Stimulated activated CD4-positive, alpha-beta T cell treated with anti-CD3 and anti-CD28 coated beads, Interleukin-1b, Interleukin-23, amount 100 ng/mL, for 1 hour (primary cell): ENCODE measurements at places on chromosomes 2 and 18.
A peak's percentile ranks its signal among the peaks of the same experiment; 100 is the strongest.

DNA sequence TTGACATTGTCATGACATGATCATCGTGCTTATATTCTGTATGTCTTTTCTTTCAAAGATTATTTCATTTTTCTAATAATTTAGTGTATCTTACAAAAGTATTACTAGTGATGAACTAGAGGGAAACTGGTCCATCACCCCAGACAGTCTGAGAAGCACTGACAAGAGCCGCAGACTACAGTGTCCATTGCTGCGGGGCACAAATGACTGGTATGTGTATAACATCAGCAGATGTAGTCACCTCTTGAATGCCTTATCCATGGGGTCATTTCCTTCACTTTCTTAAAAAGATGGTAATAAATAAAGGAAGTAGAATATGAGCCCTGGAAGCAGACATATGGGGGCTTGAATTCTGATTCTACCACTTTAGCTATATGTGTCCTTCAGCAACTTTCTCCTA, 29.6 kb downstream of the NEMP2 start:
- no peak for DNase-seq

- no peak for DNase-seq
These were observed 2.7 kb downstream of the KCTD18 start for GRCh38 chr2:200507179-200507578.

DNA sequence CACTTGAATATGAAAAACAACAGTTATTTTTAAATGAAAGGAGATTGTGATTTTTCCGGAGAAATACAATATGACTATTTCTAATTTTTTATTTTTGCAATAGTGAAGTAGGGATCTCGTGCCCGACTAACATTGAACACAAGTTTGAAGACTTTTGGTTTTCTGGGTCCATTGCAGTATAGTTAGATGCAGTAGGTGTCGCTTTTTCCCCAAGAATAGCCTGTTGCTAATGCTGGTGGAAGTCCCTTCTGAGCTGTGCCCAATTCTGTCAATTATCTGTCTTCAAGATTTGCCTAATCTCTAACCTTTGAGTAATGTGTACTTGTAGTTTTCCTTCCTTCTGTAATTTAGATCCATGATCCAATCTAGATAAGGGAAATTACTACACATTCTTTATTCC, 36.5 kb downstream of the SEMA4F start:
- DNase-seq = no peak

DNA sequence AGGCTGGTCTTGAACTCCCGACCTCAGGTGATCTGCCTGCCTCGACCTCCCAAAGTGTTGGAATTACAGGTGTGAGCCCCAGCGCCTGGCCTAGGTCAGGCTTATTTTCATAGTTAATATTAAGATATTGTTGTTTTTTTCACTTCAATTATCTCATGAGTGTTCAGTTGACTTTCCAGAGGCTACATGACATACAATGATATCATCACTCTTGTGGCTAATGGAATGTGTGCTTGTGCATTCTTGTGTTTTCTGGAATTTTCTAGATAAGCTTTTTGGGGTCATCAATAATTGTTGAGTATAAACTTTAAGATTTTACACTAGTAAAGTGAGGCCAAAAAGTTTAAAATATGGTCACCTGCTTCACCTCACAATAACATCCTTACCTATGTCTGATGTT, 180.9 kb downstream of the FIGN start:
- no peak for DNase-seq

- DNase-seq = no peak
These were observed 2.9 kb downstream of the TRIB2 start for GRCh38 chr2:12719400-12720277.

DNA sequence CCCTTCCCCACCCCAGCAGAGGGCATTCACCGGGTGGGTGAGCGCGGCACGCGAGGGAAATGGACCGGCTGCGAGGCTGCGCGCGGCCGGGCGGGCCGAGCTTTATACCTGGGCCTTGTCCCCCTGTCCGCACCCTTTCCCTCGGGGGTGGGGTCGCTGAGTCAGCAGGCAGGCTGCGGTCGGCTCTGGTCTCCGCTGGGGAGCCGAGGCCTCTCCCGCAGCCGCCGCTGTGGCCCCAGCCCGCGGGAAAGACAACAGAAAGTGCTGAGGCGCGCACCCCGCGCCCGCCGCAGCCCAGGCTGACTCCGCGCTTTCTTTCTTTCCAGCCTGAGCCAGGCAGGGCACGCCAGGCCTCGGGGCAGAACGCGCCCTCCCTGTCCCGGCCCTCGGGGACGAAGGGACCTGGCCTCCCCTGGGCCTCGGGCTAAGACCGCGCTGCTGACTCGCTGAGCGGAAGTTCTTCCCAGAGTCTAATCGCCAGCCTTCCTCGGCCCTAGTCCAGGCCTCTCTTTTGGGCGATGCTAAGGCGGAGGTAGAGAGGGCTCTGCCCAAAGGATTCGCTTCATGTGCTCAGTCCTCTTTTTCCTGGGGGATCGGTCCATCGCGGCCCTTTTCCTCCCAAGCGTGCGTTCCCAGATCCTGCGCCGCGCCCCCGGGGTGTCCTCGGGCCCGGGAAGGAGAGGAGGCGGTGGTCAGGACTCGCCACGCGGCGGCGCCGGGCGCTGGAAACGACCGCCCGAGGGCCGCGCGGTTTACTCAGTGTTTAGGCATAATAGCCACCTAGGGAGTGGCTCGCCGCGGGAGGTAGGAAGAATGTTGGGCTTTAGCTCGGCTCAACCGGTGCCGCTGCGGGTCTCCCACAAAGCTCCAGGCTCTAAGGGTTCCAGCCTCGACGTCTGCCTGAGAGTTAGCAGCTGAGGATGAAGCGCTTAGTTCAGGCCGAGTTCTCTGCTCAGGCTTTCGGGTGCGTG, at the start of gene CRYBA2:
CRYBA2 (minus strand) TSS at position 78 of the 971 bp plus-strand sequence. CDS start 246 bp downstream, outside the sequence.
- DNase-seq = no peak

GRCh38 chr2:21041943-21042707, 1.7 kb downstream of the APOB start:
- no peak for DNase-seq

DNA sequence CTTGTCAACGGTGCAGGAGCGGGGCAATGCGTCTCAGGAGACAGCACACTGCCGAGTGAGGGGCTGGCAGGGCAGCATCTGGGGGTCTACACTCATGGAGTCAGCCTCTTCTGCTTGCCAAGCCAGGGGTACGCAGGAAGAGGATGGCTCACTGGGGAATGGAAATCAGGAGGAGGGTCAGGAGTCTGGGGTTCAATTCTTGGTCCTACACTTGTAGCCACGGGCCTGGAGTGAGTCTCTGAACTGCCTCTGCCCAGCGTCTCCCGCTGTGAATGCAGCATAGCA, 70.0 kb downstream of the CAPN13 start:
- no peak for DNase-seq

DNA sequence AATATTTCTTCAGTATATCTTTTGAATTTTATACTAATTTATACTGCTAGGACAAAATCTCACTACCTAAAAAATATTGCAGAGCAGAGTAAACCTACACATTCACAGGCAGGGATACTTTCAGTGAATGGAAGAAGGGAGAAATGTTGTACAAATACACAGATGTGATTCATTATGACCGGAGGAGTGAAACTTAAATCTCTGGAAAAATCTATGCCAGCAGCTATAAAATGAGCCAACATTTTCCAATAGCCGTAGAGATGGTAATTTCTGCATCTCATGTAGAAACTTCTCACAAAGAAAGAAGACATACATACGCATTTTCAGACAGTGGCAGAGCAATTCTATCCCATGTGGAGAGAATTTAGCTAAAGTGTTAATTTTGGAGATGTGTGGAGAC, 54.8 kb downstream of the KCNS3 start:
- DNase-seq = no peak

DNA sequence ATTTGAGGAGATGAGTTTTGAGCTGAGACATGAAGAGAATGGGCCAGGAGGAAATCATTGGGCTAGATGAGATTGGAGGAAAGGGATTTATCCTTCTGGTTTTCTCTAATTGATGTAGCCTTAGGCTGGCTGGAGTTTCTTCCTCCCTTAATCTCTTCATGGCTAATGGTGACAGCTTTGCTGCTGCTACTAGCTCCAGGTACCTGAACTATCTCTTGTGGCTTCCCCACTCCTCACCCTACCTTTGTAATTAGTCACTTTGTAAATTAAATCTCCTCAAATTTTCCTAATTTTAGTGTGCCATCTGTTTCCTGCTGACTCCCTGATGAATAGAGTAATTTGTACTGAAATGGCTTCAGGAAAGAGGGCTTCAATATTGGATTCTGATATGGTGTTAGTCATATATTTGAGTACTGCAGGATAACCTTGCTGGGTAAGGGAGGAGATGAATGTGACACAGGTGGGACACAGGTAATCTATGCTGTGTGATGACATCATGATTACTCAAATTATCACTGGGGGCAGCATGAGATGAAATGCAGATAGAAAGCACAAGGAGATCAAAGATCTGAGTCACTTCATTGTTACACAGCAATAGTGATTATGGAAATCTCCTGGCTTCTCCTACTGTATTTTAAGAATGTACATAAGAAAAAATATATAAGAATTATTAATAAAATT, 1134.1 kb upstream of the DDX18 start:
- no peak for DNase-seq

GRCh38 chr18:52992041-52992440, 652.0 kb downstream of the DCC start:
- DNase-seq = no peak

DNA sequence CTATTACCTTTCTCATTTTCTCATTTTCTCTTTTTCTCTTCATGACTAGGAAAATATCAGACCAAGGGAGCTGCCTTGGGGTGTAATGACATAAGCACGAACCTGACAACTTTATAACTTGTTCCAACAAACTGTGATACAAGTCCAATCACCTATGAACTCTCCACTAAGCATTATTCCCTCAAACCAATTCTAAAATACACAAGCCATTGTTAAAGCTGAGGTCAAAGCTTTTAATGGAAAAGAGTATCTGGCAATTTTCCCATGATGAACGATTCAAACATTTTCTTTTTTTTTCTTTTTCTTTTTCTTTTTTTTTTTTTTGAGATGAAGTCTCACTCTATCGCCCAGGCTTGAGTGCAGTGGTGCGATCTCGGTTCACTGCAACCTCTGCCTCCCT, 48.4 kb upstream of the NARS1 start:
- DNase-seq = no peak

DNA sequence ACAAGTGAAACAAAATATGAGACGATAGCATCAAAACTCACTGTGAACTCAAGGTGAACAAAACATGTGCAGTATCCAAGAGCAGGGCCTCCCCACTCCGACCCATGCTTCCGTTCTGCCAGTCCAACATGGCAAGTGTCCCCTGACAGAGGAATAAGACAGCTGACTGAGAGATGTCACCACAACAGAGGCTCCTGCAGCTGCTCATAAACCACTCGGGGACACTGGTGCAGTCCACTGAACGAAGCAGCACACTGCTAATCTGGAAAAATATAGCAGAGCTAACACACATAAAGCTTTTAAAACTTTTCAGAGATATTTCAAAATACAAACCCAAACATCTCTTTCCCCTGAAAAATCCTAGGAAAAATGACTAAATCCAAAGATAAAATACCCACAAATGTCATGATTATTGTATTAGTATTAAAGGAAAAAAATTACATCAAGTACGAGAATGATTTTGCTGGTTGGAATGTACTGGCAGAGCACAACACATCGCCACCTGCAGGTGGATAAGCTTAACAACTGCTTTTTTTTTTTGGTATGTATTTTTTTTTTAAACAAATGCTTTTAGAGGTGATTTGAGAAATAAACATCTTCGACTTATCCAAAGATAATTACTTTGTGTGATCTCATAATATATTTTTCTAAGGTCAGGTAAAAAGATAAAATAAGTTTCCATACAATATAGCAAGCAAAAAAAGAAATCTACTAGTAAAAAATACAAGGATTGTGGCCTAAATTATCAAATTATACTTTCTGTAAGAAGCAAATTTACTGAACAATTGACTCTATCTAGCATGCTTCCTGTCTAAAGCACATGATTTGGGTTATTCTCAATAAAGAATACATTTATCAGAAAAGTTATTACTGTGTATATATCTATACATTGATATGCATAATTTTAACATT, 18.6 kb downstream of the THADA start:
- DNase-seq = no peak

- peak; percentile 48 for DNase-seq
These were observed 807 bp upstream of the CREB1 start for GRCh38 chr2:207528980-207529329.

- DNase-seq = no peak
These were observed 35.3 kb upstream of the SOS1 start for GRCh38 chr2:39156107-39156506.

DNA sequence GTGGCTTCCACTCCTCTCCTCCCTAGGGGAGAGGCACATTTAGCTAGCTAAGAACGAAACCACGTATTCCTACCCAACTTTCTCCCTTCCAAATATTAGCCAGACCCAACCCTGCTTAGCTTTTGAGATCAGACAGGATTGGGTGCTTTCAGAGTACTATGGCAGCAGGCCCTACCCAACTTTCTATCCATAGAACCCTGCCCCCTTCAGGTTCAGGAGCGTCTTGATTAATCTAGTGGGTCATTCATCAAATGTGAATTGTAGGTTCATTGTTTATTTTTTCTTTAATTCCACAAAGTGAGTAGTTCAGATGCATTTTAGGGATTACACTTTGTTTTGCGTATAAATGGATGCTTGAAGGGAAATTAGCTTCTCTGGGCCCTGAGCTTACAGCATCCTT, 188.3 kb downstream of the MIB1 start:
- no peak for DNase-seq

DNA sequence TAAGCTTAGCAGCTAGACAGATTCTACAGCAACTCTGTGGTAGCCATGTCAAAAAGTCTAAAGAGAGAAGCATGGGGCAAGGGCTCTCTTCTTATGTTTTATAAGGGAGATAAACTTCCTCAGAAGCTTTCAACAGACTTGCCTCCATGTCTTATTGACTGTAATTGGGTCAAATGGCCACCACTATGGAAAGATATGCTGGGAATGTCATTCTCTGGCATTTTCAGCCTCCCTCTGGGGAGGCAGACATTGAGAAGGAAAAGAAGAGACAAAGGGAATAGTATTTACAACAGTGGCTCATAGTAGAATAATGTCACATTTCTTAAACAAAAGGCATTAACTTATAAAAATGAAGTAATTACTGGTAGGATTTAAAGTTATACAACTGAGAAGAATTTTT, 1964.5 kb upstream of the PIK3C3 start:
- no peak for DNase-seq

- no peak for DNase-seq
These were observed 12.5 kb upstream of the CABYR start for GRCh38 chr18:24126155-24126961.

GRCh38 chr2:74850496-74851190, 16.7 kb downstream of the HK2 start:
- DNase-seq = no peak

GRCh38 chr2:56191617-56192016, 7.8 kb downstream of the CCDC85A start:
- DNase-seq = no peak

DNA sequence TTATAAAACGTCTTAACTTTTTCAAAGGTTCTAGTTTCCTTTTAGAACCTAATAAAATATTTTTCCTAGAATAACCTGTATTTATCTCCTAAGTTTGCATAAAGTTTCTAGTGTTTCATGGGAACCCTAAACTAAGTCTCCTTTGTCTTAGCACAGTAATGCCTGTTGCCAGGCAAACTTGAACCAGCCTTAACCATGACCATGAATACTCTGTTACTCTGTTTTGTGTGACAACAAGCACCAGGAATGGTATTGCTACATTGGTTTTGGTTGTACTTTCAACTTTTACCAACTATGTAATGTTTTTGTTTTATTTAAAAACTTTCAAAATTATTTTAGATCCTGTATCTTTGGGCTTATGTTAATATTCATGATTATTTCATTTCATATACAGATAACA, 137.6 kb downstream of the CERS6 start:
- DNase-seq = no peak
